ENCODE measurements at places on chromosomes 4 and X. TPM values are rescaled to one million over a fixed set of nuclear protein-coding genes. Genes with fewer than 3 reads are reported as not detected.

POLA1 gene
- total RNA-seq = 44.0 TPM

TBC1D9 gene
- total RNA-seq = 68.1 TPM

ARHGEF6 gene
- 8.6 TPM for total RNA-seq

PRDM8 gene
- total RNA-seq = 26.9 TPM

BGN gene
- 1.6 TPM for total RNA-seq

NPY1R gene
- total RNA-seq = 179 TPM

LRIT3 gene
- total RNA-seq = not detected

FRMPD4 gene
- total RNA-seq = 26.5 TPM

- DNase-seq = no peak
These were observed 51.2 kb downstream of the TBC1D14 start for GRCh38 chr4:6960628-6961412.

DNA sequence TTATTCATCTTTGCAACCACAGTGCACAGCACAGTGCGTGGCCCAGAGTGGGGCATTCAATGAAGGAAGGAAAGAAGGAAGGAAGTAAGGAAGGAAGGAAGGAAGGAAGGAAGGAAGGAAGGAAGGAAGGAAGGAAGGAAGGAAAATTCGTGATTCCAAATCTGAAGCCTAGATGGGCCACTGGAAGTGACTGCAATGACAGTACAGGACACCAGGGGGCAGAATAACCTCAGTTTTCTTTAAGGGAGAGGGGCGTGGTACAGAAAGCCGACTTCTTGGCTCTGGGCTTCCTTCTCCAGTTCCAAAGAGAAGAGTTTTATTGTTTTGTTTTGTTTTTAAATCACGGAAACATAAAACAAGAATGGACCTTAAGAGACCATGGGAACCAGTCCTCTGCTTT, 47.8 kb downstream of the APLN start:
- peak; percentile 62 for DNase-seq

- no peak for DNase-seq
These were observed 210.5 kb upstream of the DIAPH2 start for GRCh38 chrX:96474029-96474740.

GRCh38 chr4:1502501-1502886, 96.3 kb upstream of the NKX1-1 start:
- no peak for DNase-seq

DNA sequence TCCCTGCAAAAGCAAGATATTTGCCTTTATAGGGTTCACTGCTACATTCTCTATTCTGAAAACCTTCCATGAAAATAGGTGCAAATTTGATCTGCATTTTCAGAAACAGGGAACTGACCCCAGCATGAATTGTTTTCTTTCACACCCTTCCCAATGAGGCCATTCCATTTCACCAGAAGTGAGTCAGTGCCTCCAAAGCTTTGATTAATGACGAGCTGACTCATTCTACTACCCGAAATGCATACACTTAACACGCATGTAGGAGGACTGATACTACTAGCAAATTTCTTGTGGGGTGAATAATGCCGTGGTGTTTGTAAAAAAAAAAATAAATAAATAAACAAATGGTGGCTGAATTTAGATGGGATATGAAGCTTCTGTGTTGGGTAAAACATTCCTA, 146.9 kb upstream of the FGF13 start:
- DNase-seq = no peak

- DNase-seq = no peak
These were observed 66.6 kb downstream of the BLTP1 start for GRCh38 chr4:122218762-122219161.

- DNase-seq = no peak
These were observed 270.7 kb downstream of the FBXW7 start for GRCh38 chr4:152265149-152265621.

DNA sequence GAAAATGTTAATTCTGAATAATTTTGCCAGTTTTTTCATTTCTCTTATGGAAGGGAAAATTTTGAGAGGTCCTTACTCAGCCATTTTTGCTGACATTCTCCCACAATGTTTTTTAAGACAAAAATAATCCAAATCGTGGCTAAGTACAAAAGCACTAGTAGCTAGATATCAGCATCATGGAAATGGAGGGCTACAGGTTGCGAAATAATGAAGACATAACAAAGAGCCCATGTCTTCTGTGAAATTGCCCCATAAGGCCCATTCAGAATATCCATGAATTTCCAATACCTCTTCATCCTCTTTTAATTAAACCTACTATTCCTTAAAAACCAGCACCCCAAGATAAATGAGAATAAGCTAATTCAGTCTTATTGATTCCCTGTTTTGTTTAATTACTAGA, 107.4 kb downstream of the HNRNPD start:
- no peak for DNase-seq

GRCh38 chr4:111530446-111530845, 614.8 kb upstream of the FAM241A start:
- DNase-seq = no peak

- DNase-seq = no peak
These were observed 386.2 kb downstream of the PCDH7 start for GRCh38 chr4:31106419-31106818.

GRCh38 chrX:119981286-119982070, 37.9 kb upstream of the NKAP start:
- DNase-seq = no peak

GRCh38 chr4:14157262-14157661, 529.7 kb upstream of the BOD1L1 start:
- DNase-seq = no peak

DNA sequence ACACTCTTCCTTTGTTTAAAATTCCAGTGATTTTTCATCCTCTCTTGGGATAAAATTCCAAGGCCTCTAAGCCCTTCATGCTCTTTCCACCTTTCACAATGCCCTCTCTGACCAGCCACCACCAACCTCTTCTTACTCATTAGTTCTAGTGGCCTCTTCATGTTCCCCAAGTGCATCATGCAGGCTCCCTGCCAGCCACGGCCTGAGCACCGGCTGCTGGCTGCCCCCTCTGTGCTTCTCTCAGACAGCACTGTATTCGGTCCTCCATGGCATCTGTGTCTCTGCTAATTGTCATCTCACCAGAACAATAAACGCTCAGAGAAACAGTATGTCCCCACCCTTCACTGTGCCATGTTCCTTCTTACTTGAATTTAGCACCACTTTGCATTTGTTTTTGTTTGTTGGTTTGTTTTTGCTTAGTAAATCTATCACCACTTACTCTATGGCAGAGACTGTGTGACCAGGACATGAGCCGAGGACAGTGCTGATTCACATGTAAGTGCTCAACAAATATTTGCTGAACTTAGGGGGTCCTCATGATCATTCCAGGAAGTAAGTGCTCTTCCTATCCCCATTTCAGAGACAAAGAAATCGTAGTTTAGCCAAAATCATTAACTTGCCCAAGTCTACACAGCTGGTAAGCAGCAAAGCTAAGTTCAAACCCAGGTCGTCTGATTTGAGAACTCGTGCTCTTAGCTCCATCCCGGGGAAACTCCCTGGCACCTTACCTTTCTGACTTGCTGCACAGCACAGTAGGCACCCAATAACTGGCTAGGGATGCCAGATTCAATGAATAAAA, 77.1 kb upstream of the UCP1 start:
- peak; percentile 26 for DNase-seq

GRCh38 chr4:124097447-124097846, 615.1 kb downstream of the ANKRD50 start:
- DNase-seq = no peak

GRCh38 chr4:123787512-123788080, 391.0 kb downstream of the SPRY1 start:
- DNase-seq = no peak
